ENCODE measurements at places on chromosomes 3 and 15.

DNA sequence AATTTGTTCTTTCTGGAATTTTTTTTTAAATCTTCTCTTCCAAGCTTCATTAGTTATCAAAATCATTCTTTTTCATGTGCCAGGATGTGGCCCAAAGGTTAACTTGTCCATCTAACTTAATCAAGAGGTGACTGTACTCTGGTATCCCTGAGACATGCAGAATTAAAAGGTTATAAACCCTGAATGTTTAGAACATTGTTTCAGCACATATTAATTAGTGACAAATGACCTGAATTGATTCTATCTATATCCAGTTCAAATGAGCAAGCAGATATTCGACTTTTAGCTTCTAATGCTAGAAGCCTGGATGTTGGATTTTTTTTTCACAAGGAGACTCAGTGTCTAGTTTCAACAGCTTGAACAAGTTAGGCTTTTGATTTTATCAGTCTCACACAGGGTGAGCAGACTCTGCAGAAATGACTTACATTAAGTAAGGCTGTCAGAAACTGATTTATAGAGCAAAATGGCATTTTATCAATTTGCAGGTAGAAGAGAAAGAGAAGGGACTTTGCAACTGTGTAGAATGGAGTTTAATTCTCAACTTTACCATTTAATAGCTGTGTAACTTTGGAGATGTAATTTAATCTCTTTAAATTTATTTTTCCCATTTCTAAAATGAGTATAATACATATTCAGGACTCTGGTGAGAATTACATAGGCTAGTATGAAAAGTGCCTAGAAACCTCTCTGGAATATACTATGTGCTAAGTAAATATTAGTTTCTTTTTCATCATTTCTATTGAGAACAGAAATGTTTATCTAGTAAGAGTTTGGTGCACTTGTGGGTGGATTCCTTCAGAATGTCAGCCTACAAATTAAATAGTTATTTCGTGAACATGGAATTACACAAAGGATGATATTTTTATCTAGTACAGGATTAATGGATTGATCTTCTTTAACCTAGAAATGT, 100.0 kb downstream of the ALCAM start:
- DNase-seq, result no peak

DNA sequence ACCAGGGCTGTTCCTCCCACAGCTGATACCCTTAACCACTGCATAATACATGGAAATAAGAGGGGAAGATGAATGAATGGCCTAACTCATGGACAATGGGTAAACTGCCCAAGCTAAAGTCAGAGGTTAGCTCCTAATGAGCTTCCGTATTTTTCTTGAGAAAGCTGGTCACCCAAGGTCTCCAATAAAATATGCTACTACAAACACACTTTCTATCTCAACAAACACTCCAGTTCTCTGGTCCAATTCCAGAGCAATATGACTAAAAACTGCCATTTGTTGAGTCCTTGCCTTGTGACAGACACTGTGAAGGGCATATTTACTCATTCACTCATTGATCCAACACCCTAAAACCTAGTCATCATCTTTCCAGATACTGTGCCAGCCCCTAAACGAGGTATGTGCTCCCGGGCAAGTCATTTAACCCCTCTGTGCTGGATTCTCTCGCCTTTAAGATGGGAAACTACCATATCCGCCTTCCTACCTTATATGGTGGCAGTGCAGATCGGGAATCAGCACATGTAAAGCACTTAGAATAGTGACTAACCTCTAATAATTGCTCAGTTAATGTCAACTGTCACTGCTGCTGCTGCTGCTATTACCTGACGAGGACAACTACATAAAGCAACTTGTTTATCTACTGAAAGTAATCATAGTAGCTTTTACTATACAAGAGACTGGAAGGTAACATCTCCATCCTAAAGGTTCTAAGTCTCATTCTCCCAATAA, 89.1 kb downstream of the XXYLT1 start:
- no peak for DNase-seq

DNA sequence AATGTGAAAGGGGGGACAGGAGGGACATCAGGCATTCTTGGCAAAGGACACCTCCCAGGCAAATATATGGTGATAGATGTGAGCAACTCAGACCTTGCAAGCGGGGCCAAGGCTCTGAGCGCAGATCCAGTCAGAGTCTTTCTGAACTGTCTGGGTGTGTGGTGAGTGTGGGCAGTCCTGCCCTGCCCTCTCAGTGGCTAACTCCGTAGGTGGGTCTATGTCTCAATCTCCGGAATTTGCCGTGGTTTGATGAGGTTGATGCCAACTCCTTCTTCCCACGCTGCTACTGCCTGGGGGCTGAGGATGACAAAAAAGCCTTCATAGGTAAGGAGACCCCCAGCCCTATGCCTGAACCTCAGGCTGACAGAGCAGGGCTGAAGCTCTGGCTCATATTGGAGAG, 7.4 kb downstream of the TTLL3 start:
- no peak for DNase-seq

DNA sequence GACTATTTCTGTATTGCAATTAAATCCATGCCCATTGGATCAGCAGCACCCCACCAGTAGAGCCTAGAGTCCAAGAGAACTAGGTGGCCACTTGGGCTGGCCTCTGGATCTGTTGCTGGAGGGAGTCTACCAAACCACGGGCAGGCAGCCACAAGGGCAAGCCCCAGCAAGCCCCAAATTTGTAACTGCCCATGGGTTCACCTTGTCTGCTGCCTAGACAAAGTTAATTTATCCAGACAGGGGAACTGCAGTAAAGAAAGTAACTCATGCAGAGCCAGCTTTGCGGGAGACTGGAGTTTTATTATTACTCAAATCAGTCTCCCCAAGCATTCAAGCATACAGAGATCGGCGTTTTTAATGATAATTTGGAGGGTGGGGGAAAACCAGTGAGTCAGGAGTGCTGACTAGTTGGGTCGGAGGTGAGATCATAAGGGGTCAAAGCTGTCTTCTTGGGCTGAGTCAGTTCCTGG, 74.0 kb upstream of the TERB2 start:
- DNase-seq, result no peak

- DNase-seq, result no peak
These were observed 47.7 kb upstream of the DUT start for GRCh38 chr15:48283396-48284145.

DNA sequence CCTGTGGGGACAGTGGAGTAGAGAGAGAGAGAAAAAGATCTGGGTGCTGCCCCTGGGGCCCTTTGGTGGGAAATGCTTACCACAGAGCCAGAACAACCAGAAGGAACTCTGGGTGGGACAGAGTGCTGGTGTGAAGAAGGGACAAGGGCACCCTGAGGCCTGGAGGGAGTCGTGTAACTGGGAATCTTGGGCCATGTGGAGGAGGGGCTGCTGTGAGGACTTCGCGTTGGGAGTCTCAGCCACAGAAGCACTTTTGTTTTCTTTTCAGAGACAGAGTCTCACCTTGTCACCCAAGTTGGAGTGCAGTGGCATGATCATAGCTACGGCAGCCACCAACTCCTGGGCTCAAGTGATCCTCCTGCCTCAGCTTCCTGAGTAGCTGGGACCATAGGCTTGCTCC, 24.3 kb downstream of the XYLB start:
- DNase-seq, result no peak

Measured in cardiac septum (tissue), 1 donor.